ENCODE measurements at places on chromosomes 1 and 21.

- DNase-seq = no peak
These were observed 7.8 kb upstream of the PLEKHG5 start for GRCh38 chr1:6499296-6499695.

- DNase-seq = no peak
These were observed 549.9 kb downstream of the PTPRU start for GRCh38 chr1:29786195-29786594.

DNA sequence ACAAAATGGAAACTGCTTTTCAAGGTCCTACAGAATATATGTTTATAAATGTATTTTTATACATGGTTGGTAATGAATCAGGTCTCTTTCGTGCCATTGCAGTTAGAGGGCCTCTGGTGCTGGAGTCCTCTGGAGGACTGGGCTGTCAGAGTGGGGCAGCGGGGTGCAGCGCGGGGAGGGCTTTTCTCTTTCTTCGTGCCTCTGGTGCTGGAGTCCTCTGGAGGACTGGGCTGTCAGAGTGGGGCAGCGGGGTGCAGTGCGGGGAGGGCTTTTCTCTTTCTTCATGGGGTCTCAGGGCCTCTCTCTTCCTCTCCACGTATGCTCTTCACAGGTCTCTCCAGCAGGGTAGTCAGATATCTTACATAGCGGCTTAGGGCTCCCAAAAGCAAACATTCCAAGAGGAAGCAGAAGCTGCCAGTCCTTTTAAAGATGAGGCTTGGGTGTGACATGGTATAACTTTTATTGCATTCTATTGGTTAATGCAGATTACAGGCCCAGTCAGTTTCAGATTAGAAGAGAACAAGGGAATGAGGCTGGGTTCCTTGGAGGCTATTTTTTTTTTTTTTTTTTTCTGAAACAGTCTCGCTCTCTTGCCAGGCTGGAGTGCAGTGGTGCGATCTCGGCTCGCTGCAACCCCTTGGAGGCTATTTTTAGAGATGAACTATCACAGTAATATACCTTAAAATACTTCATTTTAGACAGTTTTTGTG lies 13.1 kb downstream of the SDCCAG8 start:
- DNase-seq = no peak

DNA sequence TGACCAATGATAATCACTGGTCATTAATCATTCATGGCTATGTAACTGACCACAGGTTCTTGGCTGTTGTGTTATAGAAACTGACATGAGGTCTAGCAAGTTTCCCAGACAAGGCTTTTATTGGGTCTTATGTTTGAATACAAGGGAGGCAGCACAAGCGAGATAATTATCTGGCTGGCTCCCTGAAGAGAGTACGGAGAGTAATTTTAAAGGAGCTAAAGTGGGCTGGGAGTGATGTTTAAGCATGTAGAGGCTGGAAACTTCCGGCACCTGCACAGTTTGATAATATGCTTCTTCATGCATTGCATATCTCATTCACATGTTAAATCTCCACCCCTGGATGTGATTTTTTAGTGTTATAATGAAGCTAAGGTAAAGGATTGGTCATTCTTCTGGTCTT lies 116.2 kb upstream of the KCNK1 start:
- DNase-seq = no peak

- DNase-seq = no peak
These were observed 451.1 kb downstream of the LTN1 start for GRCh38 chr21:28541371-28542112.

- DNase-seq = no peak
These were observed 49.7 kb downstream of the TRABD2B start for GRCh38 chr1:47947531-47947930.
